ENCODE measurements at places on chromosomes 16 and 17.

DNA sequence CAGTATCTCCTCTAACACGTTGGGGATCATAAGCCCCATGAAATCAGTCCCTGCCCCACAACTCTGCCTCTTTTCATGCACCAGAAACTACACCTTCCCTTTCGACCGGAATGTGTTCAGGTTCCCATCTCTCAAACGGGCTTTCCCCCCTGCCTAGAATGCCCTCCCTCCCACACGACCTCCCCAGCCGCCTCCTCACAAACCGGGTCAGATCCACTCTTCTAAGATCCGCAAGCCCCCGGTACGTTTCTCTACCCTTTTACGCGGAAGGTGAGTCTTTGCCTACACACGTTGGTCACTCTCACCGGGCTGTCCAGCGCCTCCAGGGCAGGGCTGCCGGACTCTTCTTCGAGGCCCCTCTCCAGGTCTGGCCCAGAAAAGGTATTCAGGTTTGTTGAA is 708 bp downstream of the DHX33 start:
- no peak for DNase-seq

DNA sequence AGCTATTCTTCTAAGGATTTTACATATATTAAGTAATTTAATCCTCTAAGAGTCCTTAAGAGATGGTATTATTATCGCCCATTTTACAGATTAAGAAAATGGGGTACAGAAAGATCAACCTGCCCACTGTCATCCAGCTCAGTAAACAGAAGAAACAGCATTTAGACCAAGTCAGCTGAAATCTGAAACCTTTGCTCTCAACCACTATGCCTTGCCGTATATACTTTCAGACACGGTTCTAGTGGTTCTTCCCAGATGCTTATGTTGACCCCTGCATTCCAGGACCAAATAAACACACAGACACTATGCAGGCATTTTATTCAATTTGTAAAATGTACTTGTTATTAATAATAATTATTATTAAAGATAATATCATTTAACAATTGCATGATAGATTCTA is 854.8 kb downstream of the KCNJ2 start:
- DNase-seq = no peak

GRCh38 chr17:50185631-50186471 is 15.6 kb downstream of the COL1A1 start:
- no peak for DNase-seq

GRCh38 chr17:31062346-31062745 is 32.4 kb upstream of the NF1 start:
- DNase-seq = no peak

- no peak for DNase-seq
Observed at GRCh38 chr17:5485270-5486205, at the start of gene DERL2. DERL2 (minus strand) TSS chr17:5486178; CDS start chr17:5486161, 17 bp downstream.

DNA sequence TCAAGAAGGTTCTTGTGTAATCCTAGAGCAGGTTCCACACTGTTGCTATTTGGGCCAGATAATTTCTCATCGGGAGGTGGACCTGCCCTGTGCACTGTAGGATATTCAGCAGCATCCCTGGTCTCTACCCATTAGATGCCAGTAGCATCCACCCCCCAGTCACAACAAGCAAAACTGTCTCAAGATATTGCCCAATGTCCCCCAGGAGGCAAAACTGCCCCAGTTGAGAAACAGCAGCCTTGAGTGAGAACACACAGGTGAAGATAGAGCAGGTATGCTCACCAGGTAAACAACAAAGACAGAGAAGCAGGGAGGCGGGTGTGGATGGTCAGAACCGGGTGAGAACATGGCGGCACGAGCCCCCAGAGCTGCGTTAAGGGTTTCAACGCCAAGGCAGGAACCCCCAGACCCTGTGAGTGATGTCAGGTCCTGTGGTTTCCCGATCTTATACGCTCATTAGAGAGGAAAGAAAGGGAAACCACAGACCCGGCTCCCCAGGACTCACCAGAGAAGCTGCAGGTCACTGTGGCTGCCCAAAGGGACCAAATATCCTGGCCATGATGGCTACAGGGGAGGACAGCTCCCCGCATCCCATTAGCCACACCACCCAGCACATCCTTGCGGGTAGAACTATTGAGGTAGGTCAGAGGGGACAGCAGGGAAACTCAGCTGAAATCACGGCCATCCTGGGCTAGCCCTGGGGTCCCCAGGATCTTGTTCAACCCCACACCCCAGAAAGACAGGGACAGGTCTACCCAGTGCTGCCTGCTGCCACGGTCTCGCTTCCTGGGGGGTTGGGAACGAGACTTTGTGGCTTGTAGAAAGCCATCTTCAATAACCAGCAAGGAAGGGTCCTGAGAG is 21.2 kb downstream of the CDC42EP4 start:
- no peak for DNase-seq

- no peak for DNase-seq
Observed at GRCh38 chr16:84546669-84547545, 42.4 kb upstream of the MEAK7 start.

DNA sequence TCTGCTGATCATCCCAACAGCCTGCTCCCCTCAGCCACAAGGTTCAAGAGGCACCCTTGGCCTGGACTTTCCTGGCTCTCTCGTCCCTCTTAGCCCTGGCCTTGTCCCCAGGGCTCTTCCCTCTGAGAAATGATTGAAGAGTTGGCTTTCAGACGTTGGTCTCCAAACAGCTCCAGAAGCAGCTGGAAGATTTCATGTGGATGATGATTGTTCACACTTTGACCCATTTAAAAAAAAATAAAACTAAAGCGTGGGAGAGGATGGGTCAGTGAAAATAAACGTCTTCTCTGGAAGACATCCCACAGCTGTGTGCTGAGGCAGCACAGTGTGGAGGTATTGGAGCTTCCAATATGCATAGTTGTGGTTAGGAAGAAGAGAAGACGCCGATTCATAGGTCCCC is 54.7 kb upstream of the CDH11 start:
- no peak for DNase-seq

- DNase-seq = no peak
Observed at GRCh38 chr16:1820946-1821290, 5.7 kb downstream of the HAGH start.

GRCh38 chr17:74015316-74015715 is 188.2 kb upstream of the RPL38 start:
- no peak for DNase-seq

DNA sequence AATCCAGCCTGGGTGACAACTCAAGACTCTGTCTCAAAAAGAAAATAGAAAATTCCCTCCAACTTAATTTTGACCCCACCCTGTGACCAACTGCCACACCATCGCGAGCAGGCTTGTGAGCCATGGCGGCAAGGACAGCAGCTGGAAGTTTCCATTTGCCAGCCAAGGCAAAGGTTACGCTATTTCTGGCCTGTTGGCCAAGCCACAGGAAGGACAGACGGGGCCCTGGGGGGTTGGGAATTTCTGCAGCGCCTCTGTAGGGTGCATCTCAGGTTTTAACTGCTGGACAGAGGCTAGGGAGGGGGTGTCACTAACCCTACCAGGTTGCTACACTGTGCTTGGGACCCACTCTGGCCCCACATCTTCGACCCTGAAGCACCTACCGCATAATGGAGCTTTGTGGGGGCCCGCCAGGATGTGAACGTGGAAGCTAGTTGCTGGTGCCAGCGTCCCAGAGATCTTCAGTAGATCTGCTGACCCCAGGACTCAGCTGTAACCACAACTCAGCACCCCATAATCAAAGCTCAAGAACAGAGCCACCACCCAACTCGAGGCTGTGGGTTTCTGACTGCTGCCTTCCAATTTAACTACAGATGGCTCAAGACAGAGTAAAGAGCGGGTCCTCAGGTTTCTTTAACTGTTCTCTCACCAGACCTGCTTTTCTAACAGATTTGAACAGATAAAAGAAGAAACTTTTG is 10.9 kb downstream of the KIFC3 start:
- DNase-seq = no peak

DNA sequence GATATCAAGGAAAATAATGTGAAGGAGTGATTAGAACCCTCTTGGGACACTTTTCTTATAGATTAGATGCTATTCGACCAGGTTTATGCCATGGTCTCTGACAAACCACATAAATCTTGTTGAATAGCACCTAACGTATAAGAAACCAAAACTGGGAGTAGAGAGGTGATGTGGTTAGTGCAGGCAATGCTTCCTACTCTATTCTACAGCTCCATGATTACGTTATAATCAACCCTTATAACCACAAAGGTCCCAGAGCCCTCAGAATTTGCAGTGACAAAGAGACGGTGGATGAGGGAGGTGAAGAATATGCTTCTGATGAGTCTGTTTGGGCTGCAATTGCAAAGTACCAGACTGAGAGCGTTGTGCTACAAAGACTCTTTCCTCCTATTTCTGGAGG is 78.4 kb downstream of the ARHGAP44 start:
- DNase-seq = no peak

GRCh38 chr17:14690704-14691103 is 389.8 kb downstream of the HS3ST3B1 start:
- no peak for DNase-seq

- no peak for DNase-seq
Observed at GRCh38 chr16:66381585-66382170, 15.2 kb downstream of the CDH5 start.

Data from chondrocyte (in vitro differentiated cells).